ENCODE measurements at places on chromosomes 12 and 14.

DNA sequence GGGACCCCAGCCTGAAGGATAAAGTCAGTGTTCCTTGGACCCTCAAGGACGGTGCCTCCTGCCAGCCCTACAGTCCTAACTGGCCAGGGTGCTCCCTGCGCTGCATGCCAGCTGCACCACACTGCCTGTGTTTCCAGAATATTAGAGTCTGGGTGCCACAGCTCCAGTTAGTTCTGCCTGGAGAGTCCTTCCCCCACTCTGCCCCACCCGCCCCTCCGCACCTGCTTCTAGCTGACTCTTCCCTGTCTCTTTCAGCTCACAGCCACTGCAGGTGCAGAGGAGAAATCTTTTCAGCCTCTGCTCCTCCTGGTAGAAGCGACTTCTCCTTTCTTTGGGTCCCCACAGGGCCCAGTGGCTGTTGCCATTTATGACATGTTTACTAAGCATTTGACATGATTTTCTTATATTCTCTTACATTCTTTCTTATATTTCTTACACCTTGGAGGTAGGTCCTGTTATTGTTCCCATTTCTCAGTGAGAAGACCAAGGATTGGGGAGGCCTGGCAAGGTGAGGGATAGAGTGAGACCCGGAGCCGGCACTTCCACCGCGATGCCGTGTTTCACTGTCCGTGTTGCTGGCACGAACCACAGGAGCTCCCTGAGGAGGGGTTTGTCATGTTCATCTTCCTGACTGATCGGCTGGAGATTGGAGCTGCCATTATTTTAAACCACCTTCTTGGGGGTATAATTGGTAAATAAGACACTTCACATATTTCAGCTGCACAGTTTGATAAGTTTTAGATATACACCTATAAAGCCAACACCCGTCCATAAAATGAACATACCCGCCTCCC is 29.4 kb downstream of the SYNE3 start:
- DNase-seq: no peak

DNA sequence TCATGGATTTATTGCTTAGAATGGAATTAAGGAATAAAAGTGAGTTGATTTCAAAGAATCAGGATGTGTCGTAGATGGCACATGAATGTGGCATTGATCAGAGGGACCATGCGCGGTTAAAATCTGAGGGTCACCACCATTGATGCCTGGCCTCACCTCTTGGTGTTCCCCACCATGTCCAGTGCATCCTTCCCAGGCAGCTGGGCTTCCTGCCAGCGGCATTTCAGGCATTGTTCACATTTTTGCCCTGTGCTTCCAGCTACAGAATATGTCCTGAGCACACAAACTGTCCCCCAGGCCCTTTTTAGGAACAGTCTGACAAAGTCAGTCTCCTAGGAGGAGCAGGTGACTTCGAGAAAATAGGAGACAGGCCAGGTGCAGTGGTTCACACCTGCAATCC is 42.0 kb upstream of the TSPAN9 start:
- DNase-seq: no peak

DNA sequence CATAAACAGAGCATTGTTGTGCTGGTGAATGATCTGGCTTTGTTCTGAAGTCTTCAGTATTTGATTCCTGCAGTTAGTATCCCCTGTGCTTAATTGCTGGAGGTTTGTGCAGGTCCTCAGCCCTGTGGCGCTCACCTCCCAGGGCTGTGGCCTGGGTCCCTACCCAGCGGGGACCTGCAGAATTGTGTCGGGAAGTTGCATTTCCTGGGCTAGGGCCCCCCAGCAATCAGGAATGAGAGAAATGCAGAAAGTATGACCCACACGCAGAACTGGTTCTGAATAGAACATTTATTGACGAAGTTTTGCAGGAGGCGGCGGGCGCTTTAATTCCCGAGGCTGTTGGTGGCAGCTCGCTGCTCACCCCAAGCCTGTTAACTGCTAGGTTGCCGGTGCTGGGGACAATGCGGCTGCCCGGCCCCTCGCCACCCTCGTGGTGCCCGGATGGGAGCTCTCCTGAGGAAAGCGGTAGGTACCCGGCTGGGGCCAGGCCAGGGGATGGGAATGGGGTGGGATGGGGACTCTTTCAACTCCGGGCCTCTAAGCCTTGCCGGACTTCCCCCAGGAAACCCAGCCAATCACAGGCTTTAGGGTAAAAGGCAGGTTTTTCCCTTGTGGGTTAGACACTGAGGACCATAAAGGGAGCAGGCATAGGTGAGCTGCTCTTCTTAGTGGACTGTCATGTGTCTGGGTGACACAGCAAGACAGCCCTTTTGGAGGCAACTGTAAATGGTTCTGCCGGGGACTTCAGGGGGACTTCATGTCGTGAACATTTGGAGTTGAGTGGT is 11.6 kb downstream of the PLEKHG3 start:
- DNase-seq: no peak

DNA sequence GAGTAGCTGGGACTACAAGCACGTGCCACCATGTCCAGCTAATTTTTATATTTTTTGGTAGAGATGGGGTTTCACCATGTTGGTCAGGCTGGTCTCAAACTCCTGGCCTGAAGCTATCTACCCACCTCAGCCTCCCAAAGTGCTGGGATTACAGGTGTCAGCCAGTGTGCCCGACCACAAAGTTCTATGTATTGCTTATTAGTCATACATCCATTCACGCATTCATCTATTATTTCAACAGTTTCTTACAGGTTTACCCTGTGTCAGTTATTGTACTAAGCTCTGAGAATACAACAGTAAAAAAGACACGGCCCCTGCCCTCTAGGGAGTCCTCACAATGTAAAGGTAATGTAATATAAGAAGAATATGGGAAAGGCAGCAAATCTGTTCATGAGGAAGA is 188.9 kb upstream of the BTG1 start:
- DNase-seq: no peak

GRCh38 chr12:46150735-46151134 is 118.1 kb downstream of the SLC38A1 start:
- DNase-seq: no peak

GRCh38 chr12:89858718-89859117 is 150.1 kb upstream of the ATP2B1 start:
- no peak for DNase-seq

- no peak for DNase-seq
Observed at GRCh38 chr14:105436891-105437722, 17.5 kb downstream of the MTA1 start.

- no peak for DNase-seq
Observed at GRCh38 chr14:58873228-58873953, 235.6 kb downstream of the DACT1 start.

- no peak for DNase-seq
Observed at GRCh38 chr12:24463375-24463774, 485.5 kb downstream of the BCAT1 start.

DNA sequence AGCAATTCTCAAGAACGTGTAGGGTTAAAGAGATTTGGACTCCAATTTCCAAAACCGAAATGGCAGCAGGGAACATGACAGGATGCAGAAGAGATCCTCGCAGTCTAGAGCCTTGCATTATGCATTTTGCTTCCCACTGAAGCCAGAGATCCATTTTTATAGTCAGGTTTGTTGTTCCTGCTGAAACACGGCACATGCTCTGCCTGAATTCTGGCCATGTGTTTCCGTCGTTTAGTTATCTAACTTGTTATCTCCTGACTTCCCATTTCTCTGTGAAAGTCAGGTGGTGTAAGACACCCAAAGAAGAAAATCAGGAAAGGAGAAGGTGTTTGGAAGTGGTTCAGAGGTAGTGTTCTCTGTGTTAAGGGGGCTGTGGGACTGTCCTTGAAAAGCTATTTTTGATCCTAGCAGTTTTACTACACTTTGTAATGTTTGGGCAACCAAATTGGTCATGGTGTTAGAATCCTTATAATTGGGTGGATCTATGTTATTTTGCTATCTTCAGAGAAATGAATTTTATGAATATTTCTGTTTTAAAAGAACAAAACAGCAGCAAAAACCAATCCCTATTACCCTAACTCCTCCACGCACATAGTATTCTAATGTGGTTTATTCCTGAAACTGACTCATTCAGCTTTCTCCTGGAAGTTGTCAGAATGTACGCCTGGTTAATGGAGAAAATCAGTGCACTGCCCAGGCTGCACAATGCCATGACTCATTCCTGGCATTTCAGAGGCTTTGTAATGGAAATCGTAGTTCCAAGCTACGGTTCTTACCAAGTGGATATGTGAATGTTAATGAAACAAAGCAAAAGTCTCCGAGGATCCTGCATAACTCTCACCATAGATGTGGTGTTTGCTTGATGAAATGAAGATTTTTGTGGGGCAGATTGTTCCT is 110.1 kb downstream of the SAMD4A start:
- DNase-seq: no peak

GRCh38 chr14:99731547-99732435 is 47.7 kb downstream of the CYP46A1 start:
- no peak for DNase-seq

GRCh38 chr14:24712374-24712773 is 78.4 kb upstream of the GZMB start:
- DNase-seq: no peak

DNA sequence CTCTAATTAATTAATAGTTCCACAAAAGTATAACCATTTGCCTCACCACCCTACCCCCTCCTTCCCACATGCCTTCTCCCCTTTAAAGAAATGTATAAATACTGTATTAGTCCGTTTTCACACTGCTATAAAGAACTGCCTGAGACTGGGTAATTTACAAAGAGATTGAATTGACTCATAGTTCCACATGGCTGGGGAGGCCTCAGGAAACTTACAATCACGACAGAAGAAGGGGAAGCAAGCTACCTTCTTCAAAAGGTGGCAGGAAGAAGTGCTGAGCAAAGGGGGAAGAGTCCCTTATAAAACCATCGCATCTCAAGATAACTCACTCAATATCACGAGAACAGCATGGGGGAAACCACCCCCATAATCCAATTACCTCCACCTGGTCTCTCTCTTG is 8.2 kb upstream of the RESF1 start:
- DNase-seq: no peak

DNA sequence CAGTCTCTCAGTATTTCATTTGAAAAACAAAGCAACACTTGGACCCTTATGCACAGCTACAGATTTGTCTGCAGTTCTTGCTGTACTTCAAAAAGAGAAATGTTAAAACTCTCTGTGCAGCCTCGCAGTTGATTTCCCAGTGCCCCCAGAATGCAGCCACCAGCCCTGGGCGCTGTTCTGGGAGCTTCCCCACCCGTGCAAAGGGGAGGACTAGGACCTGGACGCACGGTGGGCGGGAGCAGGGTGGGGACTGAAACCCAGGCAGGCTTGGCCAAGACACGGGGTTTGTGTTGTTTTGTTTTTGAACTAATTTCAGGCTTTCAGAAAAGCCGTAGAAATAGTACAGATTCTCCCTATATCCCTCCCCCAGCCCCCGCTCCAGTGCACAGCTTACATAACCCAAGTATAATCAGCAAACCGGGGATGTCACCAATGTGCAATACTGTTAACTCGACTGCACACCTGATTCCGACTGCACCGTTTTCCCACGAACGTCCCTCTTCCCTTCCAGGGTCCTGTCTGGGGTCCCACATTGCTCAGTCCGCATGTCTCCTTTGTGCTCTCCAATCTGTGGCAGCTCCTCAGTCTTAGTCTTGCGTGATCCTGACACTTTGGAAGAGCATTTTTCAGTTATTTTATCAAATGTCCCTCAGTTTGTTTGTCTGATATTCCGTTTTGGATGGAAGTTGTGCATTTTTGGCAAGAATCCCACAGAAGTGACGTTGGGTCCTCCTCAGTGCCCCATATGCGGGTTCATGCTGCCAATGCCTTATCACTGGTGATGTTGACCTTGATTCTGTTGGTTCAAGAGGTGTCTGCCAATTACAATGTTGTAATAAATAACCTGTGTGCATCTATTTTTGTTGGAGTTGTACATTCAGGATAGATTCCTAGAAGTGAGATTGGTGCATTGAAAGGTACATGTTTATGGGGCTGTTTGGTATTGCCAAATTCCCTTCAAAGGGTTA is 95.9 kb downstream of the SETD3 start:
- DNase-seq: no peak

Data from T-cell (primary cell).